ENCODE measurements at places on chromosomes 11 and 22. TPM values are rescaled to one million over a fixed set of nuclear protein-coding genes. Genes with fewer than 3 reads are reported as not detected.

The HEPHL1 gene
- not detected for total RNA-seq

- DNase-seq, result no peak
These were observed 8.5 kb upstream of the CCDC89 start for GRCh38 chr11:85694385-85694980.

DNA sequence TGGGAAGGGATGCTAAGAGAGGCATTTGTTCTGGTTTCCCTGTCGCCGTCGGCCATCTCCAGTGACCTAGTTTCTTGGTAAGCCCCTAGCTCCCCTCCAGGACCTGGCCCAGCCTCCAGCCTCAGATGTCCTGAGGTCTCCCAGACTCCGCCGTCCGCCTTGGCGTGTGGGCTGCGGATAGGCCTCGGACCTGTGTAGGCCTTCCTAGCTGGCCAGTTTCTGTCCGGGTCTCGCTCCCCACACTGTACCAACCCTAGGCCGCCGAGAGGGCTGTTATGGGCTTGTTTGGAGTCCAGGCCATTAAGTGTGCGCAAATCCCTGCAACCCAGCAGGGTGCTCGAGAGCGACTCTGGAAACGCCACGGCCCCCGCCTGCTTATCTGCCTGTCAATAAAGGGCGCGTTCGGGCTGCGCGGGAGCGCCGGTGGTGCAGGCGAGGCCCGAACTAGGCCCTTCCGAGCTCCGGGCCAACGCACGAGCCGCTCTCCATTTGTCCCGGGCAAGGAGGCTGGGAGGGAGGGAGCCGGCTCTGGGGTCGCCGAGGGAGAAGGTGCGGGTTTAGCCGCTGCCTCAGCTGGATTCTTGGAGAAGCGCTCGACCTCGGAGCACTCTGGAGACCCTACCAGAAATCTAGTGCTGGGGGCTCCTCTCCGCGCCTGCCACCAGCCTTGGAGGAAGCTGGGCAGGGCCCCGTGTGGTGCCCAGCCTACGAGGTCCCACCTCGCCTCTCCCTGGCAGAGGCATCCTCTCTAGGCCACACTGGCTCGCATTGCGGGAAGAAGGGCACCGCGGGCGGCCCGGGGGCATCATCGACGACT is 8.7 kb upstream of the PAX6 start:
- no peak for DNase-seq

DNA sequence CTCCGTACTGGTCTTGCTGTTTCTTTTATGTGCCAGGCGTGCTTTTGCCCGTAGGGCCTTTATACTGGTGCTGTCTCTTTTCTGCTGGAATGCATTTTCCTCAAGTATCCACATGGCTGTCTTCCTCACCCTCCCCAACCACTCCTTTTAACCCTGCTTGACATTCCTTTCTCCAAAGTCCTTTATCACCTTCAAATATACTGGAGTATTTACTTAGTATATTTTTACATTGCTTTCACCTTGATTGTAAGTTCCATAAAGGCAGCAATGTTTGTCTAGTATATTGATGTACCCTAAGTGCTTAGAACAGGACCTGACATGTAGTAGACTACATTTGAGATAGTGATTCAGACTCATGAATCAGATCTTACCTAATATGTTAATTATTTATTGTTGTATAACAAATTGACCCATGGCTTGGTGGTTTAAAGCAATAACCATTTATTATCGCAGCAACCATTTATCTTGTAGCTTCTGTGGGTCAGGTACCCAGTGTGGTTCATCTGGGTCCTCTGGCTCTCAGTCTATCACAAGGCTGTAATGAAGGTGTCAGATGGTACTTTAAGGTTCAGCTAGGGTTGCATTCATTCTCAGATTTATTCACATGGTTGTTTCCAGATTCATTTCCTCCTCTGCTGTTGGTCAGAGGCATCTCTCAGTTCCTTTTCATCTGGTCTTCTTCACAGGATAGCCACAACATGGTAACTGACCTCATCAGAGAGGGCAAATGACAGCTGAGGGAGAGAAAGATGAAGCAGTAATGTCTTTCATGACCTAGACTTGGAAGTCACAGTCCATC is 34.2 kb downstream of the DDX10 start:
- DNase-seq, result no peak

The LGR4 gene
- 43.5 TPM for total RNA-seq

The HSPB2 gene
- total RNA-seq, result 37.0 TPM

DNA sequence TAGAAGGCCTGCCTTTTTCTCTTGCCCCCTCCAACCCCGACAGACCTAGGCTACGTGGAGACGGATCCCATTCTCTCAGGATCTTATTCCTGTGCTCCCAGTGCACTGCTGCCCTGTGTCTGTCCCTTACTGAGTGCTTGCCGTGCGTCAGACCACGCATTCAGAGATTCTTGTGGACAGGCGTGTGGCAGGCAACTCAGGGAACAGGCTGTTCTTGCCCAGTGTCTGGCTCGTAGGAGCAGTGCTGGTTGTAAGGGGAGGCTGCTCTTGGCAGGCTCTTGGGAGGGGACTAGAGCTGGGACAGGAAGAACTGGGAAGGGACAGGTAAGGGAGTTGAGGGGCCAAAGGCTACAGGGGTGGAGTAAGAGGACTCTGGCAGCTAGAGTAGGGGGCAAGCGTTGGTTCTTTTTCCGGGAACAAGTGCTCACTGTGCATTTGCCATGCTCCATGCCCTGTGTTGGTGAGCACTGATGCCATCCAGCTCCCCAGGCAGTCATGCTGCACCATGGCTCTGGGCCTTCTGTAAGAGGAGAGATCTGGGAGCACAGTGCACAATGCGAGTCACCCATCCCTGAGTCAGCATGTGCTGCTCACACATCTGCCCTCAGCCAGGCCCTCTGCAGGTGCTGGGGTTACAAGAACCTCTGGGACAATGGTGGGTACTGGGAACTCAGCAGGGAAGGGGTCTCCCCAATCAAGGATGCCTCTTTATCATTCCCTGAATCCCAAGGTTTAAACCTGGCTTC is 119.1 kb downstream of the TBC1D22A start:
- DNase-seq, result peak; percentile 70

- DNase-seq, result no peak
These were observed 141.0 kb downstream of the MSANTD4 start for GRCh38 chr11:105881027-105881426.

The OR52E2 gene
- not detected for total RNA-seq

DNA sequence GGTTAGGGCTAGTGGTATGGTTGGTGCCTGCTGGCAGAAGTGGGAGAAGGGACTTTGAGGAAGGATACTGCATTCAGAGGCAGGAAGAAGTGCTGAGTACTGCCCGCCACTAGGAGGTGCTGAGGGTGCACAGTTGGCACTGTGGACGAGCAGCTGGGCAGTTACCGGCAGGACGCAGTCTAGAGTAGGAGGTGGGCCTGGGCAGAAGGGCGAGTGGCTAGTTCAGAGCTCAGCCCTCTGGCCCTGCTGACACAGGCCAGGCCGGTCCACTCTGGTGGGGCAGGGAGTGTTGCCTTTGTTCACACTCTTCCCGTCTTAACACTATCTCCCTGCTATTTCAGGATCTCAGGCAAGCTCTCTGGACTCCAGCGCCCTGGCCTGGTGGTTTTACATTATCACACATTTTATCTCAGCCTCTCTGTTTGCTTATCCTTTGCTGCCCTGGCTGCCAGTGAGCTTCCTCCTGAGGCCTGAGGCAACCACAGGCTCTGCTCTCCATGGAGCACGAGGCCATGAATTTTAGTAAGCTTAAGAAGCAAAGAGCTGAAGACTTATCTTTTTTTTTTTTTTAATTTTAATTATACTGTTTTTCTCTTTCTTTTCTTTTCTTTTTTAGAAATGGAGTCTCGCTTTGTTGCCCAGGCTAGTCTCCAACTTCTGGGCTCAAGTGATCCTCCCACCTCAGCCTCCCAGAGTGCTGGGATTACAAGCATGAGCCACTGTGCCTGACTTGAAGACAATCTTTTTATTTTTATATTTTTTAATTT is 26.9 kb downstream of the SNAP29 start:
- peak; percentile 85 for DNase-seq

- no peak for DNase-seq
These were observed 5.4 kb downstream of the SCGB1C1 start for GRCh38 chr11:198236-198806.

The PDGFB gene
- total RNA-seq, result 19.9 TPM

The MOGAT2 gene
- total RNA-seq, result 0.17 TPM

The IL17REL gene
- total RNA-seq, result not detected

- DNase-seq, result no peak
These were observed 218.2 kb downstream of the JRKL start for GRCh38 chr11:96607864-96608558.

GRCh38 chr11:98431463-98432359 is 589.0 kb upstream of the CNTN5 start:
- DNase-seq, result no peak

The IGLL1 gene
- total RNA-seq, result not detected

DNA sequence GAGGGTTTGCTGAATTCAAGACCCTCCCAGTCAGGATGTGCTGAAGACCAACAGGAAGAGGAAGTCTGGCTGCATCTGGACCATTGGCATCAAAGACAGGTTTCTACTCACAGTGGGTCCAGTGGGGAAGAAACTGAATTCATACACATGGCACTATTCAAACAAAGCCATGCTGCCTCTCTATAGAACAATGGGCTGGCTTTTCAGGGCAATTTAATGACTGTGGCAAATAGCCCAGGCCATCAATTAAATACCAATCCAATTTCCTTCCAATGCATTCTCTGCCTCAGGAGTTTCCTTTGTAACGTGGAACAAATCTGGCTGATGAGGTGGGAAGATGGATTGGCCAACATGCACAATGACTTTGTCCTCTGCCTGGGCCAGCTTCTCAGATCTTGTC is 98.6 kb downstream of the SEZ6L start:
- DNase-seq, result no peak

DNA sequence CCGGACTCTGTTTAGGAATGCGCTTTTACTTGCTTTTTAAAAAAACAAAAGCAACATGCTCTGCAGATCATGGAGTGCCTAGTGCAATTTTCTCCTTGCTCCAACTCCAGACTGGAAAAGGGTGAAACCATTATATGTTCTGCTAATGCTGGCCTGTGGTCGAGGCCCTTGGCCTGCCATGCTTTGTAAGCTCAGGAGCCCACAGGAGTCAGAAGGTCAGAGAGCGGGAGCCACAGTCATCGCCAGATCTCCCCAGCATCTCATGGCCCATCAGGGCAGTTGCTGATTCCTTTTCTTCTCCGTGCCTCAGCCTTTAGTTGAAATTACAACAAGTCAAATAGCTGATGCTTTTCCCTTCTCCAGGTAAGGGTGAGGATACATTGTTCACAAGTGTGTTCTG is 80.3 kb downstream of the DDIAS start:
- DNase-seq, result no peak

The OR56A1 gene
- total RNA-seq, result not detected

The GGTLC3 gene
- not detected for total RNA-seq

DNA sequence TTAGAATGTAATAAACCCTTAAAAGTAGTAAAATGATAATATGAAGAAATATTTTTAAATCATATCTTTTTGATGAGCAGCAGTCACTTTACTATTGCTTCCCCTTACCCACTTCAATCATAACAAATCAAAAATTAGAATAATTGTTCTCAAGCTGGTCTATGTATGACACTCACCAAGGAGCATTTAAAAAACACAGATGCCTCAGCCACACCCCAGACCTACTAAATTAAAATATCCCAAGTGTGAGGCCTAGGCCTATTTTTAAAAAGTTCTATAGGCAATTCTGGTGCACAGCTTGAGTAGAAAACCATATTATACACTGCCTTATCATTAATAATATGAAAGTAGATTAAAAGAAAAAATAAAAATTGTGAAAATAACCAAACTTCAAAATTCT is 15.2 kb downstream of the KIF18A start:
- no peak for DNase-seq

- DNase-seq, result no peak
These were observed 129.3 kb downstream of the FBXO7 start for GRCh38 chr22:32603651-32604540.

GRCh38 chr11:99555486-99555885 is 534.7 kb downstream of the CNTN5 start:
- DNase-seq, result no peak

GRCh38 chr11:121372671-121373429 is 79.3 kb upstream of the SORL1 start:
- DNase-seq, result no peak

- no peak for DNase-seq
These were observed 43.6 kb downstream of the ARHGAP8 start for GRCh38 chr22:44795701-44796630.

- DNase-seq, result no peak
These were observed 43.5 kb downstream of the EXT2 start for GRCh38 chr11:44138980-44139379.

- DNase-seq, result peak; percentile 86
These were observed 16.0 kb downstream of the TXN2 start for GRCh38 chr22:36465232-36466021.

DNA sequence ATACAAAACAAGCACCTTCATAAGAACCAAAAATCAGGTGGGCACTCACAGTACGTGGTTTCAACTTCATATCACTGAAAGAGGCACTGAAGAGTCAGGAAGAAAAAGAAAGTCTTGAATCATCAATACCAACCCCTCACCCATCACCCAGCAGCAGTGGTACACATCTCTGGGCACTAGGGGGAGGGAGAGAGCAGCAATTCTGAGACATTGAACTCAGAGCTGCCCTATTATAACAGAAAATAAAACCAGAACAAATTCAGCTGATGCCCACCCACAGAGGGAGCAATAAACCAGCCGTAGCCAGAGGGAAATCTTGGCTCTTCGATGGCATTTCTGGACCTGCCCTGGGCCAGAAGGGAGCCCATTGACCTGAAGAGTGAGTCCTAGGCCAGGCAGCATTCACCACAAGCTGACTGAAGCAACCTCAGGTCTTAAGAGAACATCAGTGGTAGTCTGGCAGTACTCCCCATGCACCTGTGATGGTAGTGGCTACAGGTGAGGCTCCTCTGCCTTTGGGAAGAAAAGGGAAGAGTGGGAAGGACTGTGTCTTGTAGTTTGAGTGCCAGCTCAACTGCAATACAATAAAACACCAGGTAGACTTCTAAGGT is 42.2 kb upstream of the FAM181B start:
- DNase-seq, result no peak

The RPS6KB2 gene
- 25.1 TPM for total RNA-seq

- no peak for DNase-seq
These were observed 8.2 kb upstream of the PLA2G3 start for GRCh38 chr22:31148488-31148887.

The RHOD gene
- 67.6 TPM for total RNA-seq

The LMO2 gene
- 10.9 TPM for total RNA-seq

The MMP12 gene
- total RNA-seq, result not detected

GRCh38 chr11:25065746-25066145 is 568.9 kb downstream of the LUZP2 start:
- no peak for DNase-seq

DNA sequence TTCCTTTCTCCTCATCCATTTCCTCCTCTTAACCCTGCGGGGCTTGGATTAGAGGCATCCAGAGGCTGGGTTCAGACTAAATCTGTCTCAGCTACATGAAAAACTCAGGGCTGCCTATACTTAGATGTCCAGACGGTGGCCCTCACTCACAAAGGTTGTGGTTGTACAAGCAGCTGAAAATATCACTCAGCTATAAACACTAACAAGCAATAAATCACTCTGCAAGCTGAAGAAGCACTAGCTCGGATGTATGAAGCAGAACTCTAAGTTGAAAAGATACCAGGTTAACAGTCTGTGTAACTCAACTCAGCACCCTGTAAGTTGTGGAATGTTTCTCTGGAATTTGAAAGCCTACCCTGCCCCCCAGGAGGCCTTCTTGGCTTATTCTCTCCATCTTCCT is 82.9 kb downstream of the EXT2 start:
- no peak for DNase-seq
